ENCODE measurements at places on chromosomes 4 and X.
A peak's percentile ranks its signal among the peaks of the same experiment; 100 is the strongest.

GRCh38 chr4:7872264-7872771 lies 67.3 kb downstream of the AFAP1 start:
- DNase-seq: no peak

DNA sequence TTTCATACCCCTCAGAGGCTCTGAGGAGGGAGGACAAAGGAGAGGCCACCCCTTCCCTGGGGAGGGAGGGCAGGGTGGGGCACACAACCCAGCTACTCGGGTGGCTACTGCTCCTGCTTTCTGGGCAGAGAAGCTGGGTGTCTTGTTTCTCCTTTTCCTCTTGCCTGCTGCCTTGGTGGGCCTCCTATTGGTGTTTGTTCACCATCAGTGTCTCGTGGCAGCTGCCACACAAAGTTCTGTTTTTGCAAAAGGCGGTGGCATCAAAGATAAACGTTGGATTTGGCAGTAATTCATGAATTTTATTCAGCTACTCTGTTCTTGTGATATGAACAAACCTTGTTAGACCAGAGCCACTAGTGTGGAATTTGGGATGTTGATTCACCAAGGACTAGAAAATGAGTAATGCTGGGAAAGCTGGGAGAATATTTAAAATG lies 153.0 kb upstream of the SCML1 start:
- no peak for DNase-seq

GRCh38 chr4:53315300-53315699 lies 50.6 kb downstream of the SCFD2 start:
- DNase-seq: no peak

DNA sequence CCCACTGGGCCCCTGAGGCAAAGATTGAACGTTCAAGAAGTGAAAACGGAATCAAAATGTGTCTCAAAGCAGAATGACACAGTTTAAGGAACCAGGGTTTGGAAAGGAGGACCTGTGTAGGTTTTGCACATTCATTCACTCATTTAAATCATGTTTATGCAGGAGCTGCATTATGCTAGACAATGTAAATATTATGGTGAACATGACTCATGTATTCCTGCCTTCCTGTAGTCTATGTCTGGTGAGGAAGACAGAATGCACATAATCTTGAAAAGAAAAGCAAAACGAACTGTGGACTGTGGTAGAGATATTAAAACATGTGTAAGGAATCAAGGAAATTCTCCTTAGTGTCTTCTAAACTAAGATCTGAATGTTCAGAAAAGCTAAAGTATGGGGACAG lies 311.8 kb upstream of the SMIM31 start:
- DNase-seq: no peak

GRCh38 chrX:13180807-13181206 lies 136.4 kb upstream of the FAM9C start:
- DNase-seq: no peak

- DNase-seq: no peak
These were observed 159.1 kb downstream of the FRMPD4 start for GRCh38 chrX:12297353-12297752.

DNA sequence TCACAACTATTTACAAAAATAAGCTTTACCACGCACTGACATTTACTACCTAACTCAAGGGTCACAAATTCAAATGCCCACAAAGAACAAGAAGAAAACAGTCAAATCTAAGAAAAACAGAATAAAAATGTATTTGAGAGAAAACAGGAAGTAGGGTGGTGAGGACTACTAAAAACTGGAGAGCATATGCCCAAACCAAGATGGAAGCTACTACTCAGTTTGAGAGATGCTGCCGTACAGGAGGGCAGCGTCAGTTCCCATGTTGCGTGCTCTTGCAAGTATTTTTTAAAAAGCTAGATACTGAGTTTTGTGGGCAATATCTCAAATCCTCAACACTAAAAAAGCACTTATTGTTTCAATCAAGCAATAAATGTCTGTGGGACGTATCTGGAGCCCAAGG lies 16.2 kb downstream of the HNRNPD start:
- no peak for DNase-seq

- DNase-seq: no peak
These were observed 284.6 kb upstream of the GATB start for GRCh38 chr4:152045449-152045806.

GRCh38 chrX:136255541-136255940 lies 4.3 kb upstream of the MAP7D3 start:
- no peak for DNase-seq

DNA sequence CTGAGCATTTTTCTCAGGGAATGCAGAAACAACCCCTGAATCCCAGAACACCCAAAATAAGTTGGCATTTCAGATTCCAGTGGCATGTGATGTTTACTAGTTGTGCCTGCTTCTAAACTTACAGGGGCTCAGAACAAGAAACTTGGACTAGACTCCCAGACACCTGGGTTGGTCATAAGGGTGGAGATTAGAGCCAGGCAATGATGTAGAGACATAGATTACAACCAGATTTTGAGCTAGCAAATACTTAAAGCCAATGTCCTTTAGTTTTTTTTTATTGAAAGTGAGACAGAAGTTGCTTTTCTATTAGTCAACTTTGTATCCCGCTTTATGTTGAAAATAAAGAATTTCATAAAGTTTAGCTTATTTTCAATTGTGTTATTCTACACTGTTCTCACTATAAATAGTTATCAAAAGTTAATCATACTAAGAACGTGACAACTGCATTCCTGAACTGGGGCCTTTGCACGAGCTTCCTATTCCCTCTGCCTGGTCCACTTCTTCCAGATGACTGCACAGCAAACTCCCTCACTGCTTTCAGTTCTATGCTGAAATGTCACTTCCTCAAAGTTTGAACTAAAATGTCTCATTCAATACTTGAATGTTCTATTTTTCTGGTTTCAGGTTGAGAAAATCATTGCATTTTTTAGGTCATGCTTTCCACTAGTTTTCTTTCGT lies 224.7 kb upstream of the PPP1R2C start:
- DNase-seq: no peak

DNA sequence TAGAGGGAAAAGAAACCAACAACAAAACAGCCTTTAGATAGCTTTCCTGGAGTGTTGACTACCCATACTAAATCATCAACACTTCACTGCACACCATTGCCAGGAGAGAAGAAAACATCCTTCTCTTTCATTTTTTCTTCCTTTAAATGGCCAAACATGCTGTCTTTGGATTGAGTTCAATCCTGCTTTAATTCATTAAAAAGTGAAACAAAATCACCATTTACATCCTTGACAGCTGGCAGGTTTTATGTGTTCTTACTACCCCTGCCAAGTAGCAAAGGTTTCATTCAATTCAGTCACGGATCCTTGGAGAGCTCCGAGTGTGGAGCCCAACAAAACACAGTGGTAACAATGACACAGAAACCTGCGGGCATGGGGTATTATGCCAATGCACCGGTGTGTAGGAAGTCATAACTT lies 568.3 kb downstream of the ANKRD50 start:
- no peak for DNase-seq

DNA sequence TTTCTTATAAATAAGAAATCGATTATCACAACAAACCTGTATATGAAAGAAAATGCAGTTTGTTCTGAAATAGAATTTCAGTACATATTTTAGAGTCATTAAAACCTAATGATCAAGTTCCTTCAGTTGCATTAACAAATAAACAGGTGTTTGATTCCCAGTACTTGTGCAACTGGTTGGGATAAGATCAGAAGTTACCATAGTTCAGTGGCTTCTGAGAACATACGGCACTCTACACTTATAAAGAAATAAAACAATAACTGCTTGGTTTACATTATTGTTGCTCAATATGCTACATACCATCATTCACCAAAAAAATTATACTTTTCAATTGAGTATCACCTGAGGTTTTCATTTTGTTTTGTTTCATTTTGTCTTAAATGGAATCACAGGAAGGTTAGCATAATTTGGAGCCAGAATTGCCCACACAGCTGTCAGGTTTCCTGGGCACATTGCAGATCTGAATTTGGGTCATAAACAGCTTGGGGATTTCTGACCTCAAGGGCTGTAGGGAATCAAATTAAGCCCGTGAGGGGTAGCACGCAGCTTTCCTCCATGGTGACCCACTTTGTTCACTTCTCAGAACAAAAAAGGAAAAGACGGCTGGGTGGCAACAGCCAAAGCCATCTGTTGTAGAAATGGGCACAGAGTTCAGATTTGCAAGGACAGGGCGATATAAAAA lies 14.9 kb upstream of the CCNG2 start:
- no peak for DNase-seq

GRCh38 chr4:73247100-73247499 lies 11.5 kb downstream of the ANKRD17 start:
- DNase-seq: no peak

- DNase-seq: no peak
These were observed 18.4 kb downstream of the SOD3 start for GRCh38 chr4:24813732-24814131.

GRCh38 chrX:2609431-2610238 lies 81.5 kb upstream of the CD99 start:
- no peak for DNase-seq

- DNase-seq: peak; percentile 25
These were observed 2.9 kb downstream of the MAML3 start for GRCh38 chr4:140150886-140151698.

DNA sequence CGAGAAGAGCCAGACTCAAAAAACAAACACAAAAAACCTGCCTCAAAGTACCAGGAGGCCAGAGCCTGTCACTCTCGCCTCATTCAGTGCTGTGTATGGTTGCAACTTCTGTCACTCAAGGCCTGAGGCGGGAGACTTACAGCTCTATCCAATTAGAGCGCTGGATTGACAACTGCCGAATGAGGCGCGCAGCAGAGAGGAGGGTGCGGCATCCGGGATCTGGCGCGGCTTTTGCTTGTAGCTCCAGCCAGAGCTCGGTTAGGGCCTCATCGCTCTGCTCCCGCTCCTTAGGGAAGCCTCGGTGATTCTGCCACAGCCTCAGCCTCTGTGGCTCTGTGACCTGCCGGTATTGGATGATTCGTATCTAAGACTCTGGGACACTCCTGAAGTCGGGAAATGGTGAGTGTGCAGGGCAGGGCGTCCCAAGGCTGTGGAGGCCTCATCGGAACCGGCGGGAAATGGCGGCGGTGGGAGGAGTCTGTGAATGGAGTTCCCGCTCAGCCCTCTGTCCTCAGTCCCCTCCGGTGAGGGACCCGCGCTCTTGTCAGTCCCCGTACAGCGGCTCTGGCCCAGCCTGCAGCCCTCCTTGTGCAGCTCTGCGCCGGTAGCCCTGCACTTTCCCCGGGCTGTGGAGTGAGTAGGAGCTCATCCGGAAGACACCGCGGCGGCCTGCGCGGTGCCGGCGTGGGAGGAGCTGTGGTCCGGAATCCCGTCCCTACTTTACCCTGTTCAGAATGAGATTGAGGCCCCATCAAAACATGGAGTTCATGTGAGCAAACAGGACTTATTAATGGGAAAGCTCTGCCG lies at the start of gene ZNF718:
TSS of gene ZNF718 (plus strand) at position 227 of the 807 bp plus-strand sequence. CDS start at position 397, 170 bp downstream.
- peak; percentile 58 for DNase-seq

- no peak for DNase-seq
These were observed 891 bp downstream of the CISD2 start for GRCh38 chr4:102869569-102870197.

DNA sequence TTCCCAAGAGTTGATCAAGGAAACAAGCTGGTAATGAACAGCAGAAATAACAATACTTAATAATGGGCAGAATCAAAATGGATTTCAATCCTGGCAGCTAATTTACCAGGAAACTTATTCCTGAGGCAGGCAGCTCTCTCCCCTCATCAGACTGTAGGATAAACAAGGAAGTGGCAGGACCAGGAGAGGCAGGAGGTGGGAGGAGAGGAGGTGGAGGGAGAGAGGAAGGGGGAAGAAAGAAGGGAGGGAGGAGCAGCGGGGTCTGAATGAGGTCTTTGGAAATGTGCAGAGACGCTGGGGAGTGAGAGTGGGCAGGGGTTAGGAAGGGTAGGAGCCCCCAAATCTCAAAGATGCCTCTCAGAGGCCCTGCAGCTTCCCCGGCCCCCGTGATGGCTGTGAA lies 231.5 kb downstream of the BCOR start:
- DNase-seq: no peak

- no peak for DNase-seq
These were observed 15.4 kb downstream of the ANXA3 start for GRCh38 chr4:78566834-78567499.

DNA sequence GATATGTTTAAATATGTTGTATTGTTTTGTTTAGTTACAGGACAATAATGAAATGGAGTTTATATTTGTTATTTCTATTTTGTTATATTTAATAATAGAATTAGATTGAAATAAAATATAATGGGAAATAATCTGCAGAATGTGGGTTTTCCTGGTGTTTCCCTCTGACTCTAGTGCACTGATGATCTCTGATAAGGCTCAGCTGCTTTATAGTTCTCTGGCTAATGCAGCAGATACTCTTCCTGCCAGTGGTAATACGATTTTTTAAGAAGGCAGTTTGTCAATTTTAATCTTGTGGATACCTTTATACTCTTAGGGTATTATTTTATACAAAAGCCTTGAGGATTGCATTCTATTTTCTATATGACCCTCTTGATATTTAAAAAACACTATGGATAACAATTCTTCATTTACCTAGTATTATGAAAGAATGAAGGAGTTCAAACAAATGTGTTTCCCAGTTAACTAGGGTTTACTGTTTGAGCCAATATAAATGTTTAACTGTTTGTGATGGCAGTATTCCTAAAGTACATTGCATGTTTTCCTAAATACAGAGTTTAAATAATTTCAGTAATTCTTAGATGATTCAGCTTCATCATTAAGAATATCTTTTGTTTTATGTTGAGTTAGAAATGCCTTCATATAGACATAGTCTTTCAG lies 26.9 kb downstream of the NUDT6 start:
- DNase-seq: no peak

DNA sequence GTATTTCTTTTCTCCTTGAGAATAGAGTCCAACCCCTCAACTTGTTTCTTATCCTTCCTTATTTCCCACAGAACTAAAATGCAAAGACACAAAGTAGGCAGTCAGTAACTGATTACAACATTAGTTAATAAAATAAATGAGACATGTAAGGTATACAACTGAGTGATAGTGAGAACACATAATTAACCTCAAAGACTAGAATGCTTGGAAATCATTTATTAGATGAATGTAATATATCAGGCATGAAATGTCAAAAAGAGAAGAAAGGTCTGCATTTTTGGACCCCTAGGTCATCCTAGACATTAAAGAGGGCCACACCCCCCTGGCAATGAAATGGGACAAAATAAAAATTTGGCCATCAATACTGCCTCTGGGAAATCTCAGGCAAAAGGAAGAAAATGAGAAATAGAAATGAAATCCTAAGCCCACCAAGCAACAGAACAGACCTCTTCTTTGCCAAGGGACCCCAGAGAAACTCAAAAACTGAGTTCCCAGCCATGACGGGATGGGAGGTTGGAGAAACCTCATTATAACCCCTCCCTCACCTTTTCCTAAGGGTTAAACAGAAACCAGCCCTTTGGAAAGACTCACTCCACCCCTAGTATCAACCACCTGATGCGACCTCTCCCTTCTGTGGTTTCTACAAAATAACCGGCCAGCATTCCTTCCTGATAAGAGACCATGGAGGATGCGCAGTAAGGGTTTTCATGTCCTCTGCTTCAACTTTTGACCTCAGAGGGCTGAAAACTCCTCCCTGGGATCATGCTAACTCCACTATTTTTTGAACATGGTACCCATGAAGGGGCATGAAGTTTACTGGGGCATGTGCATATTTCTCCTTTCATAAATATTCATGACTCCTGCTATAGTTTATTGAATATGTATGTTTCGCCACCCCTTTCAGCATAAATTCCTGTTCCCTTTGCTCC lies 90.0 kb upstream of the EXOC1L start:
- DNase-seq: no peak

- no peak for DNase-seq
These were observed 219.7 kb upstream of the TENM3 start for GRCh38 chr4:182023469-182023868.

GRCh38 chr4:87130985-87131703 lies 89.3 kb downstream of the KLHL8 start:
- DNase-seq: no peak

GRCh38 chr4:173211838-173212237 lies 43.2 kb downstream of the GALNT7 start:
- DNase-seq: no peak
